ENCODE measurements at places on chromosomes 16 and 17.

DNA sequence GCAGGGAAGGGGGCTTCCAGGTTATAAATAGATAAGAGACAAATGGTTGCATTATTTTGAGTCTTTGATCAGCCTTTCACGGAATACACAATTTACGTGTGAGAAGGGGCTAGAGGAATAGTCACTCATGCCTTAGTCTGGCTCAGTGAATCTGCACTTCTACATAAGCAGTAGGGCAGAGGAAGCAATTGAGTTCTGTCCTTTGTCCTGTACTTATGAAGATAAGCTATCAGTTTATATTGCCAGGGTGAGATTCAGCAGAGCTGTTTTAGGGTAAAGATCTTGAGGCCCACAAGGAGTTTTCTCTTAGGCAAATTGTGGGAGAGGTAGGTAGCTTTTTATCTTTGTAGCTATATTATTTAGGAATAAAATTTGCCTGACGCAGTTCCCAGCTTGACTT is 33.3 kb downstream of the TOM1L1 start:
- no peak for DNase-seq

DNA sequence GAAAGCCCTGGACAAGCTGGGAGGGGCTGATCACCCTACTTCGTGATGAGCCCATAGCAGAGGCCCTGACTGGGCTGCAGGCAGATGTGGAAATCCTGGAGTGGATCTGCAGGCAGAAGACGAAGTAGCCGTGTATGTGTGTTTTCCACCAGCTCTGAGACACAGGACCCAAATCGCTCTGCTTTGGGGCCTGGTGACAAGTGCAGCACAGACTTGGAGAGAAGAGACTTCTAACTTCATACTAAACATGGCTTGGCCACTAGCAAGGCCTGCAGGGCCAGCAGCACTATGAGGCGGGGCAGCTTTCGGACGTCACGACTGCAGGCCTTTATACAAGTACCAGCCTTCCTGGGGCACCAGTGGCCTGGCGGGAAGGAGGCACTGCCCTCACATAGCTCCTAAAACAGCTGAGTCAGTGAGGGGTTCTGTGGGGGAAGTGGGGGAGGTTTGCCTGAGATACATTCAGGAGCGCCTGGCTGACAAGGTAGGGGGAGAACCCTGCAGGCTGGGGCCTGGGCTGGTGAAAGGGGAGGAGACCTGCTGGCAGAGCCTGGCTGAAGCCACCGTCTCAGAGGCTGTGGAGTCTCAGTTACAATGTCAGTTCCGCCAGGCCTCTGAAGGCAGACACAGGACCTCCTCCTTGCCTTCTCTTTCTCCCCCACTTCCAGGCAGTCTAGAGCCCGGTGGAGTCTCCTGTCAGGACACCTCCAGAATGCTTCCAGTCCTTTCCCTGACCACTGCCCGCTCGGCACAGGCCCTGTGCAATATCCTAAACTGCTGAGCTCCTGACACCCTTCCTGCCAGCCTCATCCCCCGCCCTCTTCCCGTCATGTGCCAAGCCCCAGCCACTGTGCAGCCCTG is 73.4 kb downstream of the WSB1 start:
- DNase-seq = no peak

DNA sequence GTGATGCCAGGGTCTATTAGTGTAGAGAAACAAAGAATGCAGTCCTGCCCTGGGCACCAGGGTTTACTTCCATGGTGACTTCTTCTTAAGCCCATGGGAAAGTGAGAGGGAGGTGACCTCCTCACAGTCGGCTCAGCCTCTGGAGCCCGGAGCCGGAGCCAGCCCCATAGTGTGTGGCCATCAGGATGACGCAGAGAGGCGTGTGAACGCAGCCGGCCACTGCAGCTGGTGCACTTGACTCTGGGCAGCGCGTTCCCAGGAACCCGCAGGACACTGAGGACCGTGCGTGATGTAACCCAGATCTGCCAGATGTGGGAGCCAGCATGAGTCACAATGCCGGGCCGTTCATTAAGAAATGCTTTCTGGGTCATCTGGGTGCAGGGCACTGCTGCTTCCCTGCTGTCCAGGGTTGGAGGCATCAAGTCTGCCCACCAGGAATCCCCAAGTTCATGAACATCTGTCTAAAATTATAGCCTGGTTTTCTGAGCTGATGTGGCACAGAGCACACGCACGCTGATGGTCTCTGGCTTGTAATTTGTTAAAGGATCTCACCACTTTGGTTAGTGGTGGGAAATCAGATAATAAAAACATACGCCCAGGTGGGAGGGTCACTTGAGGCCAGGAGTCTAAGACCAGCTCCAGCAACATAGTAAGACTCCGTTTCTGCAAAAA is 114.1 kb downstream of the PITPNC1 start:
- no peak for DNase-seq

DNA sequence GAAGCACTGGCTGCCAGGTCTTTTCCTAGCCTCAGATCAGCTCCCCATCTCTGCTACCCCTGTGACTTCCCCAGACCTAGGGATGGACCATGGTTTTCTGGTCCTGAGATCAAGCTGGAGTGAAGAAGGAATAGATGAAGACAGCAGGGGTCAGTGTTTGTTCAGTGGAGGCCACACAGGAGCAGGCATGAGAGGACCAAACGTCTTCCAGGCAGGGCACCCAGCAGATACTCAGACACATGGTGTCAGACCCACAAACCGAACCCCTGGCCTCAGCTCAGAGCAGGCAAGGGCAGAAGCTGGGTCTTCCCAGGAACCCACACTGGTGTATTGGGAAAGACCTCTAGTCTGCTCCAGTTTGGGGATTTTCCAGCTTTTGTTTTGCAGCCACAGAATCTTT is 189.7 kb downstream of the IRX5 start:
- no peak for DNase-seq

DNA sequence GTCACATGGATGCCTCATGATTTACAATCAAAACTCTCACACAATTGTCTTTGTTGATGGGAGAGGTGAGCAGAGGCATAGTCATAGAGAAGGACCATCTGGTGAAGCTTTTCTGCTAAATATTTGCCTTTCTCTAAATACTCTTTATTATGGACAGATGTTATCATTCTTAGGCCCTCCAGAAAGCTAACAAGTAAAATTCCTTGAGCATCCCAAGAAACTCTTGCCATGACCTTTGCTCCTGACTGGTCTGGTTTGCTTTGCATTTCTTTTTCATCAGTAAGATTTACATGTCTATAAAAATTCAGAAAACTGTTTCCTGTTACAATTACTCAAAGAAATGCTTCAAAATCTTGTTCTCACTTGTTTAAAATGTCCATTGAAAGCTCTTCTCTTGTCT is 1336.6 kb upstream of the CDH8 start:
- DNase-seq = no peak

DNA sequence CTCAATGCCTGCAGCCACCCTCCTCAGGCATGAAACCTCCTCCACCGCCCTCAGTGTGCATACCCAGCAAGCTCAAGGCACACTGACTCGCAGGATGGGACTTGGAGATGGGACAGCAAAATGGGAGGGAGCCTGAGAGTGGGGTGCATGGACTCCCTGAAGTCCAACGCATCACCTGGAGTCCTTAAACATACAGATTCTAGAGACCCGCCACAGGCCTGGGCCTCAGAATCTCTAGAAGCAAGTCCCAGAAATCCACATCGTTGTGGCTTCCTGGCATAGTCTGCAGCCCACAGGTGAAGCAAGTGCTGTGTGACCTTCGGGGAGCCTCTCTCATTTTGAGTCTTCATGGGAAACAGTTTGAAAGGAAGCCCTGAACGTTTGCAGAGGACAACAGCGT is 3.6 kb upstream of the TBX21 start:
- no peak for DNase-seq

DNA sequence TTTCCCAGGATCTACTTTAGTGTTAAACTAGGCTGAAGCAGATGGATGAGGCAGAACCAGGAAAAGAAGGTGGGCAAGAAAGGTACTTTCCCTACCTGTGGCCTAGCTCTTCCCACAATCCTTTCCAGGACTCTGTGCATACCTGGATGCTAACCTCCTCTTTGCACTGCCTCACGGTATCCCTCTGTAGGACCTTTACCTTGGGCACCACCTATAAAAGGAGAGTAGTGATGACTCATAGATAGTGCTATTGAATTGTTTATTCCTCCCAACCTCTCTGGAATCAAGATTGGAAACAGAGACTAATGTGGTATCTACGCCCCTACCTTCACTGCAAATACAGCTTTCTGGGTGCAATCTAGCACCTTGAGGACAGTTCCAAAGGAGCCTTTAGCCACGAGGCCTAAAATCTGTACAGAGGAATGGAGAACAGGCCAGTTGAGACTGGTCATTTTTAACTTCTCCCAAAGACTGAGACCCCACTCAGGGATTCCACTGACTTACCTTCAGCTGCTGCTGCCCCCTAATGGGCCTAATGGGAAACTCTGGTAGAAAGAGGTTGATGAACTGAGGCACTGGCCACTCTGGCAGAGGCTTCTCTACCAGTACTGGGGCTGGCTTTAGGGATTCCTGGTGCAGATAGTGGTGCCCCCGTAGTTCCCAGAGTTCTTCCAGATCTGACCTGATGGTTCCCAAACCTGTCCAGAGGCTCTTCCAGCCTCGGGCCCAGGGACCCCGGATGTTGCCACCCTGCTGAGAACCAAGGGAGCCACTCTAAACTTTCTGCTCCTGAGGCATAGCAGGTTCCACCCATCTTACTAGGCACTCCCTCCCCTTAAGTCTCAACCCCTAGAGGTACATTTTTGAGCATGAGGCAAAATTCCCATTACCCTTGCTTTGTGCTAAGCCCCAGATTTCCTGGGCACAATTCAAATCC is 781 bp downstream of the RSKR start:
- no peak for DNase-seq

GRCh38 chr17:6019959-6020358 is 50.2 kb upstream of the WSCD1 start:
- DNase-seq = no peak

GRCh38 chr17:63349478-63350000 is 96.6 kb downstream of the CYB561 start:
- no peak for DNase-seq

GRCh38 chr17:4691686-4692085 is 12.3 kb downstream of the PELP1 start:
- no peak for DNase-seq

DNA sequence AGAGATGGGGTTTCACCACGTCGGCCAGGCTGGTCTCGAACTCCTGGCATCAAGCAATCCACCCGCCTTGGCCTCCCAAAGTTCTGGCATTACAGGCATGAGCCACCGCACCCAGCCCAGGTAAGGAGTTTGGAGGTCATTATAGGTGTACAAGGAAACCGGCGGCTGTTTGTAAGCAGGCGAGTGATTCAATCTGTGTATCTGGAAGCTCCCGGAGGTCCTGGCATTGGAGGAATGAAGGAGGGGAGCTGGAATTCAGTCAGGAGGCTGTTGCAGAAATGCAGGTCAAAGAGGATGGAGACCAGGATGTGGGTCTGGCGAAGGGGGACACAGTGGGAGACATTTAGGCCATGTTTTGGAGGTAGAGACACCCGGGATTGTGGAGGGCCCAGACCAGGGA is 18.8 kb downstream of the CDC42EP4 start:
- DNase-seq = no peak

GRCh38 chr16:81401035-81401950 is 43.3 kb upstream of the CMIP start:
- no peak for DNase-seq

DNA sequence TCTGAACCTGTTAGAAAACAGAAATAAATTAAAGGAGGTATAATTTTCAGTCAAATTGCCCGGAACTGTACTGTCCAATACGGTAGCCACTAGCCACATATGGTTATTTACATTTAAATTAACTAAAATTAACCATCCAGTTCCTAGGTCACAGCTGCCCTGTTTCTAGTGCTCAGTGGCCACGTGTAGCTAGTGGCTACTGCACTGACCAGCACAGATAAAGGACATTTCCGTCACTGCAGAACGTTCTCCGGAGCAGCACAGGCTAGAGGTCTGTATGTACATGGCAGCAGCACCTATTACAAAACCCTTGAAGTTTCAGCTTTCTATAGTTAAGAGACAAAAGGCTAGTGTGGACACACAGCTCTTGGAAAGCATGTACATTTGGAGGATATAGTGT is 33.7 kb downstream of the CPSF4L start:
- DNase-seq = no peak

DNA sequence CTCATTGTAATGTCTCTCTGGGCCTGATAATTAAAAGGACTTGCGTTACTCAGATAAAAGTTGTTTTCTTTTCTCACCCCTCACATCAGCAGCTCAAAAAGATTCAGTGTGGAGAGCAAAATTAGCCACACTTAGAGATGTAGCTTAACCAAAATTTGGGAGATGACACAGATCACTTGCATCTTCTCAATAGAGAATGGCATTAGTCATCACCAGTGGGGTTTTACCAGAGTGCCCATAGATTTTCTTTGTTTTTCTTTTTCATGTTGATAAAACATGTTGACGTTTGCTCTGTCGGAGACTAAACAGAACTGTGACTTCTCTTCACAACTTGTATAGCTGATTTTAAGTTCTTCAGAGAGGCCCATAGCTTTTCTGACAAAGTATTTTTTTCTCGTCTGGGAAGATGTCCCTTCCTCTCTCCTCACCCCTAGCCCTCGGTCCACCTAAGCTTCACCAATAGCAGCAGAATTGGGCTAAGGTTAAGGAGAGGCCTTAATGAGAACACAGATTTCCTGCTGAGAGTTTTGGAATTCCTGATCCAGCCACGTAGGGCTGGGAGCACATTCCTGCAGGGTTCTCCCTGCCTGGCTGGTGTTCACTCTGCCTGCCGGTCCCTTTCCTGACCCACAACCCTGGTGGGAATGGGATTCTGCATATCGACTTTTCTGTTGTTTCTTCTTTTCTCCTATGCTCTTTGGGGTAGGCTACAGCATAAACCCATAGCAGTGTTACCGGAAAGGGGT is 92.6 kb downstream of the CACNG3 start:
- DNase-seq = no peak

DNA sequence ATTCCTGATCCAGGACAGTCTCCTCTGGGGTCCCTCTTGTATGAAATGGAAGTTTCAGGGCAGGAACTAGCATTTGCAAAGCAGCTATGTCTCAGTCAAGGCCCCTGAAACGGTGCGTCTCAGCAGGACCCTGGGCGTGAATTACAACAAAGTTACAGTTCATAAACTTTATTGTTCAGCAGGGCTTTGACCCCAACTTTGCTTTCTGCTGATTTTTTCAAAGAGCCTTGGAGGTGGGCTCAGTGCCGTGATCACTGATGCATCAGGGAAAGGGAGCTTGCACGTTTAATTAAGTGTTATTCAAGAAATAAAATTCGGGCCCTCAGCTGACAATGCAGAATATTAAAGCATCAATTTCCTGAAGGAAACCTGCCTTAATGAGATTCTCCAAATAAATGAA is 260.1 kb upstream of the C16orf82 start:
- DNase-seq = no peak

DNA sequence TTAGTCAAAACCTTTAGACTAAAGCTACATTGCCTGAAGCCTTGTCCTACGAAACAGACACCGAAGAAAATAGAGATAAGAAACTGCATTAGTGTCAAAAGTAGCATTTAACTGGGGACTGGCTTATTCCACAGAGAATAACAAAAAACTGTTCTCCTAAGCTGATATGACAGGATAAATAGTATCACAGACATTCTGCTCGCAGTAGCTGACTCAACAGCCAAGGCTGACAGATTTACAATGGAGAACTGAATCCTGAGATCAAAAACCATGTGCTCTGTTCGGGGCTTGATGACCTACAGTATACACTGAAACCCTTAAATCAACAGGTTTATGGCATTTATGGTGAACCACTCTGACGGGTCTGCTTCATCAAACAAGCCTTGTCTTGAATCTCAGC is 25.5 kb downstream of the ADAMTS18 start:
- DNase-seq = no peak

GRCh38 chr17:45246338-45246737 is 15.6 kb downstream of the SPATA32 start:
- no peak for DNase-seq

GRCh38 chr16:27920391-27920891 is 143.1 kb downstream of the GSG1L start:
- DNase-seq = no peak

Measured in activated CD4-positive, alpha-beta T cell treated with anti-CD3 and anti-CD28 coated beads for 1 hour (primary cell).